Stimulated activated CD8-positive, alpha-beta memory T cell treated with anti-CD3 and anti-CD28 coated beads, Interleukin-7, amount 100 ng/mL, for 48 hours (primary cell): ENCODE measurements at places on chromosomes 2 and 18.

DNA sequence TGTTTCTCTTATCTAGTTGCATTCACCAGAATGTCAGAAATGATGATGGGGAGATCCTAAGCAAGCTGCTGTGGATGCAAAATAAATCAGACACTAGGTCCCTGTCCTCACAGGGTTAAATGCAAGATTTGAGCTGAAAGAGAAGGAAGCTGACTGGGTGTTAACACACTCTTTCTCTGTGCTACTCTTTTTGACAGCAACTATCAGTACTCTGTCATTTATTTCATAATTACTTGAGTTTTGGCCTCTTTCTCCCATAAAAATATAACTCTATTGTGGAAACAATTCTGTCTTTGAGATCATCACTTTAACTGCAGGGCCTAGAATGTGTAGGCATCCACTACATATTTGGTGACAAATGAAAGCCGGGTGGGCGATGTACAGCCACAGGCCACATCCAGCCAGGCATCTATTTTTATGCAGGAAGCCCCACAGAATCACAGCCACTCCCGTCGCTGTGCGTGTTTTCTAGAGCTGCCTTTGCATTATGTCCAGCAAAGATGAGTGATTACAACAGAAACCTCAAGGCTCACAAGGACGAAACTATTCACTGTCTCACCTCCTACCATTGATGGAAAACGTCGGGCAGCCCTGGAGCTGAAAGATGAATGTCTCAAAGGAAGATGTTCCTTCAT, 849.0 kb downstream of the RNF144A start:
- no peak for DNase-seq

DNA sequence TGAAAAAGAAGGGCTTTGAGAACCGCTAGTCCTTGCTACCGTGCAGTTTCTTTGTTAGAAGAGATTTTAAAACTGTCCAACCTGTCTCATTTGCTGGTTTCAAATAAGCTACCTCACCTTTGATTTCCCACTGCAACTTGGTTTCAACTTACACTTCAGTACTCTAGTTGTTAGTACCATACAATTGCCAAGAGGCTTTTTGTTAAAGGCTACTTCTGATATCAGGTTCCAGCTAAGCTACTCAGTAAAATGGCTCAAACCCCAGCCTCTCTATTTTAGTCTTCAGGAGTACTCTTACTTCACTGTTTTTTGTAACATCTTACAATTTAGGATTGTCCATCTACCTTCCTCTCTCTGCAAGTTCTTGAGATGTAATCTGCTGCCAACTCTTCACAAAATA, 91.6 kb downstream of the INO80D start:
- no peak for DNase-seq

DNA sequence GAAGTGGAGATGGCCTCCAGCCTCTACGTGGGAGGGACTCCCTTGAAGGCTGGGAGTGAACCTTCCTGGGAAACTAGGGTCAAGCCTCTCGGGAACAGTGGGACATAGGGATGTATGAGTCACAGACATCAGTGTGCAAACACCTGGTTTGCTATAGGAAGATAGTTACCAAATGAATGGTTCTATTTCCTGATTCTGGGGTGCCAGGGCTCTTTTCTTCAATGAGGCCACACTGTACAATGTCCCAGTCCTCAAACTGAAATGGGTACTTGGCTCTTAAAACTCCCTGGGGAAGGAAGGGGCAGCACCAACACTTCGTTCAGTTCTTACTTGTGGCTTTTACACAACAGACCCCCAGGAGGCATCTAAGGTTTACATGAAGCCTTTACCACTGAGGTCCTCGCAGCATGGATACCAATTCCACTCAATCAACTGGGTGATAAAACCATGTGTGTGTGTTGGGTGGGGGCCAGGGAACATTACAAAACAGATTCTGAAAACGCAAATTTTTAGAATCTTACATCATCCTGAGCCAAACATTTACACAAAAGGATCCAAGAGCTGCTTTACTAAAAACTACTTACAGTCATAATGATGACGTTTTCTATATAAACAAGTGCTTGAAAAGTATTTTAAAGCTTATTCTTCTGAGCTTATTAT, 10.4 kb downstream of the ERFE start:
- no peak for DNase-seq

GRCh38 chr2:152564754-152565551, 152.3 kb downstream of the PRPF40A start:
- no peak for DNase-seq

- no peak for DNase-seq
Measured at GRCh38 chr2:64260817-64261216, 116.6 kb upstream of the PELI1 start.

DNA sequence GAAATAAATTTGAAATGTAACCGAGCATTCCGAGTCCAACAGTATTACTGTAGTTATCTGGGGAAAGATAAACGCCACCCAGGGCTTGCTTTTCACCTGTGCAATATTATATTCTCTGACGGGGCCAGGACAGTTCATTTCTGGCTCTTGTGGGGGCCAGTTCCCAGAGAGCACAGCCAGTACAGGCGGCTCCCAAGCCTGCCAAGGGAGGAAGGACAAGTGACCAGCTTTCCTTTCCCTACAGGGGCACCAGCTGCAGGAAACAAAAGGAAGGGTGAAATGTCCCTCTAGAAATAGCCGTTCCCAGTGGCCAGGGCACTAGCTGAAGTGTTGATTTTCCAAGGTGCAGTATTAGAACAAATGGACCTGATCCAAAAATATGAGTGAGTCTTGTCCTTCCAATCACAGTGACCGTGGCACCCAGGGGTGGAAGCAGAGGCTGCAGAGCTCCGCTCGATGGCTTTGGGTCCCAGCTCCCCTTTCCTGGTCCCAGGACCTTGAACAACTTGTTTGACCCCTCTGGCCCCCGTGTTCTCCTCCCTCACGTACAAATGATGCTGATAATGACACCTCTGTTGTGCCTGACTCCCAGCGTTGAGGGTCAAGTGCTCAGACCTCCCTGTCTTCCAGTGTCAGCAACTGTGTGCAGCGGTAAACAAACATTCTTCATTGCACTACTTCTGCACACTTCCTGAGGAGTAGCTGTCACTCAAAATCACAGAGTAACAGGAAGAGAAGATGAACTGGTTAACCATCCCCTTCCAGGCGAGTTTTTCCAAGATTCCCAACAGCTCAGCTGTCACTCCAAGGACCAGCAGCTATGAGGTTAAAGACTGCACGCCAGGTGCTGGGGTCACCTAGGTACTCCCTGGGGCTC, 40.9 kb downstream of the GYPC start:
- DNase-seq = no peak

DNA sequence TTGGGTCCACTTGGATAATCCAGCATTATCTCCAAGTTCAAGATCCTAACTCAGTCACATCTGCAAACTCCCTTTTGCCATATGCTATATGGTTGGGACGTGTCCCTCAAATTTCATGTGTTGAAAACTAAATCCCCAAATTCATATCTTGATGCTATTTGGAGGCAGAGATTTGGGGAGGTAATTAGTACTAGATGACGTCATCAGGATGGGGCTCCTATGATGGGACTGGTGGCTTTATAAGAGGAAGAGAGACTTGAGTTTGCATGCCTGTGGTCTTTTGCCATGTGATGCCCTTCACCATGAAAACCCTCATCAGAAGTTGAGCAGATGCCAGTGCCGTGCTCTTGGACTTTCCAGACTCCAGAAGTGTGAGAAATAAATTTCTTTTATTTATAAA, 16.8 kb upstream of the SMAD4 start:
- DNase-seq = no peak

DNA sequence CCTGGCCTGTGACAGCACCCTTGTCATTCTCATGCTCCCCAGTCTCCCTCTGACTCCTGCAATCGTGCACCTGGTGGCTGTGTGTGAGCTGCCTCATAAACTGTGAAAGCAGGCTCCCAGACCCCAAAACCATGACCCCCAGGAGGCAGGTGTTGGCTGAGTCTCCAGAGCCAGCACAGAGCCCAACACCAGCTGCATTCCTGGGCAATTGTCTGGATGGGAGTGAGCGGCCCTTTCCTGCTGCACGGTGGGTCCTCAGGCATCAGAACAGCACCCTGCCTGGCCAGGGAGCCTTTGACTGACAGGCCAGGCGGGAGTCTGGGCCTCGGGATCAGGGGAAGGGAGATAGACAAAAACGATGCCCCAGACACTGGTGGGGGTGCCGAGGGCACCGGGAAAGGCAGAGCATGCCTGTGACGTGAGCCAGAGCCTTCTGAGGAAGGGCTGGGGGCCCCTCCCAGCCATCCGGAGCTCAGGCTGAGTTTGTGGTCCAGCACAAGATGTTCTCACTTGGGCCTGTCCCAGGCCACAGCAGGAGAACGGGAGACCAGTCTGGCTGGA, 135.1 kb upstream of the GPC1 start:
- DNase-seq = no peak

GRCh38 chr2:239288237-239288636, 112.6 kb downstream of the HDAC4 start:
- no peak for DNase-seq
